Mesenchymal stem cell (in vitro differentiated cells and primary cell): ENCODE measurements at places on chromosomes 1 and 21.

DNA sequence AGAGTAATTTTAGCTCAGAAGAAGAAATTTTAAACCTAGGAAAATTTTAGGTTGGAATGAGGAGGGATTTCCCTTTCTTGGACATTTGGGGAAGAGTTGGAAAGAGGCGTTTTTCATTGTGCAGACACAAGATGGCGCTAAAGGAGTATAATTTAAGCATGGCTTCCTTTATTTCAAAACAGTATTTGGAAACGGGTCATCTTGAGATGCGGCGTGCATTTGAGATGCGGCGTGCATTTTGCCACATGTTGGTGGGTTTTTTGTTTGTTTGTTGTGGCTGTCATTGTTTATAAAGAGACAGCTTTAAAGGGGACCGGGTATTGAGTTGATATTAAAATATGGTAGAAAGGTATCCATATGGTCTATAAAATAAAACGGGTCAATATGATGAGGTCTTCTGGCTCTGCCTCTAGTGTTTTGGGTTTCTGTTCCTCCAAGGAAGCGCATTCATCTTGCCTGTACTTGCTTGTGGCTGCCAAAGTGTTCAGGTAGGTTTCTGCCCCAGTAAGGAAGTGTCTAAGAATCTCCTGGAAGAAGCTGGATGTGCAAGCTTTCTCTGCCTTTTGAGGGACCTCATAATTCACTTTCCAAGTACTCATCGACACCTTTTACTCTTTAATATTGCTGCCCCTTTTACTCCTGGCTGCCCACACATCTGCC lies 210.3 kb downstream of the SLC35F3 start:
- H3K4me1 ChIP-seq: no peaks in the 10 kb centered on the region
- H3K4me3 ChIP-seq: no peak overlapping the region
- peak; percentile 55 for DNase-seq

- H3K4me3 ChIP-seq: no peak overlapping the region
- H3K4me1 ChIP-seq: peaks cover 5% of the 10 kb centered on the region
- no peak for DNase-seq
- H3K27ac ChIP-seq: no peak overlapping the region
- H3K27me3 ChIP-seq: no peaks in the 10 kb centered on the region
Measured at GRCh38 chr1:164645921-164646320, 86.9 kb downstream of the PBX1 start.

GRCh38 chr1:167964646-167965045 lies 27.8 kb upstream of the MPC2 start:
- H3K4me3 ChIP-seq: no peak overlapping the region
- H3K4me1 ChIP-seq: peaks cover 3% of the 10 kb centered on the region
- no peak overlapping the region for H3K27ac ChIP-seq

DNA sequence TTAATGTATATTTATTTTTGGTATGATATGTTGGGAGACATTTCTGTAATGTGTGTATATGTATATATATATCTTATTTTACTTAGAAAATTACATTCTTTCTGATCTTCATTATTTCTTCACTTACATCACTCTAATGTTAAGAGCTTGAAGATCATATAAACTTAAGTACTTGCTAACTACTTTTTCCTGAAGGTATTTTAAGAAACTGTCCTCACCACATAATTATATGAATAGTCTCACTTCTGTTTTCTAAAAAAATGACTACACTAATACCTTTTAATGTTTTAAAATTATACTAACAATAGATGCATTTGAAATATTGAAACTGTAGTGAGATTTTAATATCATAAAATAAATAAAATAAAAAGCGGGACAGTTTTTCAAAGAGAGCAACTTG lies 377.1 kb downstream of the LRRIQ3 start:
- no peaks in the 10 kb centered on the region for H3K4me1 ChIP-seq
- no peaks in the 10 kb centered on the region for H3K36me3 ChIP-seq
- no peak for DNase-seq
- no peak overlapping the region for H3K4me3 ChIP-seq
- no peaks in the 10 kb centered on the region for H3K27me3 ChIP-seq
- no peak overlapping the region for H3K27ac ChIP-seq

GRCh38 chr1:64212031-64212430 lies 8.6 kb downstream of the UBE2U start:
- no peaks in the 10 kb centered on the region for H3K4me1 ChIP-seq
- no peak overlapping the region for H3K27ac ChIP-seq
- no peak for DNase-seq

- no peak for DNase-seq
- H3K36me3 ChIP-seq: no peaks in the 10 kb centered on the region
- no peaks in the 10 kb centered on the region for H3K27me3 ChIP-seq
Measured at GRCh38 chr1:226420897-226421296, 13.0 kb upstream of the PARP1 start.

- H3K4me1 ChIP-seq: peaks cover 2% of the 10 kb centered on the region
- peaks cover 84% of the 10 kb centered on the region for H3K36me3 ChIP-seq
- H3K27ac ChIP-seq: no peak overlapping the region
- no peaks in the 10 kb centered on the region for H3K27me3 ChIP-seq
- DNase-seq: no peak
Measured at GRCh38 chr1:186091222-186091720, 283.8 kb downstream of the TPR start.

GRCh38 chr1:247551721-247552120 lies 2.8 kb downstream of the GCSAML start:
- H3K27me3 ChIP-seq: no peaks in the 10 kb centered on the region
- H3K4me1 ChIP-seq: no peaks in the 10 kb centered on the region
- DNase-seq: peak; percentile 76
- no peak overlapping the region for H3K4me3 ChIP-seq
- peak overlapping the region; percentile 33 for H3K27ac ChIP-seq
- H3K36me3 ChIP-seq: no peaks in the 10 kb centered on the region

GRCh38 chr21:14945176-14945575 lies 119.6 kb downstream of the NRIP1 start:
- H3K36me3 ChIP-seq: no peaks in the 10 kb centered on the region
- no peak overlapping the region for H3K27ac ChIP-seq
- H3K4me1 ChIP-seq: no peaks in the 10 kb centered on the region
- H3K4me3 ChIP-seq: no peak overlapping the region

GRCh38 chr1:203796236-203796605 lies 798 bp downstream of the ZBED6 start:
- peaks cover 2% of the 10 kb centered on the region for H3K4me1 ChIP-seq
- peak overlapping the region; percentile 96 for H3K4me3 ChIP-seq
- no peaks in the 10 kb centered on the region for H3K27me3 ChIP-seq
- H3K27ac ChIP-seq: peak overlapping the region; percentile 97
- peaks cover 27% of the 10 kb centered on the region for H3K36me3 ChIP-seq

DNA sequence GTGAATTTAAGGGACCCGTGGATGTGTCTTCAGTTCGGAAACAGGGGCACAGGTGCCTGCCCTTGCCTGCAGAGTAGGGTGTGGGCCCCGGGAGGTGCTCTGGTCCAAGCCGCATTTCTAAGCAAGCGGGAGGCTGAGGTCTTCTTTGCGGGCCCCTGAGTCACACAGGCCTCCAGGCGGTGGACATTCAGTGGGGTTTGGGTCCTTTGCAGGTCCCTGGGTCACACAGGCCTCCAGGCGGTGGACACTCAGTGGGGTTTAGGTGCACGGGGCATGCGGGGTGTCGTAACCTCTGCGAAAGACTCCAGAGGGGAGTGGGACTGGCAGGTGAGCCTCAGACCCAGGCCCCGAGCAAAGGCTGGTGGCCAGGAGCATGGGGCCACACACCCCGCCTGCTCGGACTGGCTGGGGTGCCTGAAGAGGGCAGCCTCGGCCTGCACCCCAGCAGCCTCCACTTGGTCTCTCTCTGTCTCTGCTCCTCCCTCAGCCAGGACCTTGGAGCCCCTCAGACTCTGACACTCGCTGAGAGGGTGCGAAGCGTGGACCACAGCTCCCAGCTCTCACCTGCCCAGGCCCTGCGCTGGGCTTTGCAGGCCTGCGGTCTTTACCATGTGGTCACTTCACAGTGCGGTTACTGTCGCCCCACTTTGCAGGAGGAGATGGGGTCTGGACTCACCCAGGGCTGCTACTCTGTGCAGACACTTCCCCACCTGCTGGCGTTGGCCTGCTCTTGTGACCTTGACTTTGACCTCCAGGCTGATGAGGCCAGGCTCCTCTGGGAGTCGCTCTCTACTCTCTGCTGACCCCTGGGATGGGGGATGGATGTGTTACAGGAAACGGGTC lies 6.0 kb upstream of the AGPAT3 start:
- no peak for DNase-seq
- H3K27ac ChIP-seq: no peak overlapping the region
- no peak overlapping the region for H3K4me3 ChIP-seq
- H3K4me1 ChIP-seq: peaks cover under 1% of the 10 kb centered on the region

DNA sequence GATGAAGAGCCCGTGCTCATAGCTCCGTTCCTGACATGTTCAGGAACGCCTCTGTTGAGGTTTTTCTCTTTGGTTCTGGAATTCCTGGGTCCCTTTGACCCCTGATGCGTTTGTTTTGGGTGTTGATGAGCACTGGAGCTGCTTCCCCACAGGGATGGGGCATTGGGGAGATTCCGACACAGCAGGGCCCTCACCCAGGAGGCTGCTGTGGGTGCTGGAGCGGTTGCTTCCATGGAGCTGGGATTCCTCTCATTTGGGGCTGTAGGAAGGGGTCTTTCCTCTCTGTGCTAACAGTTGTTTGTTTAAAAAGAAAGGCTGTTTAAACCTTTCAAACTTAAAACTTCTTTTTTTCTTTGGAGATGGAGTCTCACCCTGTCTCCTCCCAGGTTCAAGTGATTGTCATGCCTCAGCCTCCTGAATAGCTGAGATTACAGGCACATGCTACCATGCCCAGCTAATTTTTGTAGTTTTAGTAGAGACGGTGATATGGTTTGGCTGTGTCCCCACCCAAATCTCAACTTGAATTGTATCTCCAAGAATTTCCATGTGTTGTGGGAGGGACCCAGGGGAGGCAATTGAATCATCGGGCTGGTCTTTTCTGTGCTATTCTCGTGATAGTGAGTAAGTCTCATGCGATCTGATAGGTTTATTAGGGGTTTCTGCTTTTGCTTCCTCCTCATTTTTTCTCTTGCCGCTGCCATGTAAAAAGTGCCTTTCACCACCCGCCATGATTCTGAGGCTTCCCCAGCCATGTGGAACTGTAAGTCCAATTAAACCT lies 48.9 kb downstream of the SKI start:
- peaks cover 72% of the 10 kb centered on the region for H3K4me1 ChIP-seq
- peak; percentile 34 for DNase-seq
- H3K4me3 ChIP-seq: peak overlapping the region; percentile 49
- H3K36me3 ChIP-seq: peaks cover 9% of the 10 kb centered on the region

- H3K4me3 ChIP-seq: peak overlapping the region; percentile 63
- no peak for DNase-seq
- H3K27me3 ChIP-seq: no peaks in the 10 kb centered on the region
- no peak overlapping the region for H3K27ac ChIP-seq
Measured at GRCh38 chr1:200405264-200405663, 4.6 kb downstream of the ZNF281 start.

GRCh38 chr1:6269296-6269695 lies 8.4 kb upstream of the GPR153 start:
- no peak overlapping the region for H3K4me3 ChIP-seq
- no peaks in the 10 kb centered on the region for H3K27me3 ChIP-seq

DNA sequence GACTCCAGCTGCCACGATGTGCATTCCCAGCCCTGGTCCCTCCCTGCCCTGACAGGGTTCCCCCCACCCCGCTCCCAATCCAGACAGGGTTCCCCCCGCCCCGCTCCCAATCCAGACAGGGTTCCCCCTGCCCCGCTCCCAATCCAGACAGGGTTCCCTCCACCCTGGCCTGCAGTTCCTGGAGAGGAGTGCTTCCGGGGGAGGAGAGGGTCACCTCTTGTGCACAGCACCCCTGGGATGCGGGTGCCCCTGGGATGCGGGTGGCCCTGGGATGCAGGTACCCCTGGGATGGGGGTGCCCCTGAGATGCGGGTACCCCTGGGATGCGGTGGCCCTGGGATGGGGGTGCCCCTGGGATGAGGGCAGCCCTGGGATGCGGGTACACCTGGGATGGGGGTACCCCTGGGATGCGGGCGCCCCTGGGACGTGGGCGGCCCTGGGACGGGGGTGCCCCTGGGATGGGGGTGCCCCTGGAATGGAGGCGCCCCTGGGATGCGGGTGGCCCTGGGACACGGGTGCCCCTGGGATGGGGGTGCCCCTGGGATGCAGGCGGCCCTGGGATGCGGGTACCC lies 36.7 kb upstream of the SLC19A1 start:
- H3K27ac ChIP-seq: no peak overlapping the region
- H3K36me3 ChIP-seq: no peaks in the 10 kb centered on the region
- no peak for DNase-seq
- H3K4me3 ChIP-seq: no peak overlapping the region

GRCh38 chr1:241612533-241613477 lies 27.4 kb downstream of the CHML start:
- no peaks in the 10 kb centered on the region for H3K27me3 ChIP-seq
- peak; percentile 94 for DNase-seq

- H3K4me3 ChIP-seq: no peak overlapping the region
- no peak overlapping the region for H3K27ac ChIP-seq
- DNase-seq: peak; percentile 58
- H3K36me3 ChIP-seq: peaks cover 14% of the 10 kb centered on the region
- no peaks in the 10 kb centered on the region for H3K27me3 ChIP-seq
Measured at GRCh38 chr1:171801487-171801891, 20.0 kb downstream of the METTL13 start.

DNA sequence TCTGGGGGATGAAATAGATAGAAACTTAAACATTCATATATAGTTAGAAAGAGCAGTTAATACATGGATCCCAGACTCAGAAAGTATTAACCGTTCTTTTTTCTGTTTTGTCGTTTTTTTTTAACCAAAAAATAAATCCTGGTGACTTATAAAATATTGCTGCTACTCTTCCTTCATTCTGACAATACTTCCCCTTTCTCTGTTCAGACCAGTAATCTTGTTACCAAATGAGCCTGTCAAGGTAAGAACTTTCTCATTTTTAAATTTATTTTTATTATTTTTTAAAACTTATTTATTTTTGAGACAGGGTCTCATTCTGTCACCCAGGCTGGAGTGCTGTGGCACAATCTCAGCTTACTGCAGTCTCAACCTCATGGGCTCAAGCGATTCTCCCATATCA lies 13.7 kb downstream of the PTPN22 start:
- H3K36me3 ChIP-seq: no peaks in the 10 kb centered on the region
- H3K4me1 ChIP-seq: peaks cover 2% of the 10 kb centered on the region
- H3K4me3 ChIP-seq: no peak overlapping the region
- no peaks in the 10 kb centered on the region for H3K27me3 ChIP-seq

- no peak for DNase-seq
- no peaks in the 10 kb centered on the region for H3K4me1 ChIP-seq
- peaks cover 43% of the 10 kb centered on the region for H3K27me3 ChIP-seq
- H3K4me3 ChIP-seq: no peak overlapping the region
Measured at GRCh38 chr1:10856863-10857598, 60.6 kb upstream of the CASZ1 start.

GRCh38 chr1:159881622-159882526 lies 18.1 kb downstream of the CFAP45 start:
- peak; percentile 95 for DNase-seq
- H3K36me3 ChIP-seq: no peaks in the 10 kb centered on the region
- H3K4me1 ChIP-seq: peaks cover 10% of the 10 kb centered on the region
- H3K27me3 ChIP-seq: no peaks in the 10 kb centered on the region
- no peak overlapping the region for H3K4me3 ChIP-seq
